ENCODE measurements at places on chromosomes 2 and 18.

DNA sequence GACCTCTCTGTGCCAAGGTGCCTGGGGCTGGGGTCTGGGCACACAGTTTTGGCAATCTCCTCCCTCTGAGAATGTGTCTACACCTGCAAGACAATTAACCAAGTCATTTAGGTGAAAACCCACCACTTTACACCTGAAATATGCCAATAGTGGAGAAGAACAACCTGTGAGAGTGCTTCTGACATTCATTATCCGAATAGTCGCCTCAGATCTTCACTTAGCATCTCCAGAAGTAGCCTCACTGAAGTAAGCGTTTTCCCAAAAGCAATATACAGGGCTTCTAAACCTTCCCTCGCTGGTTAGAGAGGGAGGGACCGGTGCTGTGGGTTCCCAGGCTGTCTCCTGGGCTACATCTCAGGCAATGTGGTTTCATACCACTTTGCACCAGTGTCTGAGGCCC, 173.5 kb downstream of the DDX1 start:
- no peak for DNase-seq

- no peak for DNase-seq
Measured at GRCh38 chr2:219496825-219497494, 1.7 kb upstream of the GMPPA start.

DNA sequence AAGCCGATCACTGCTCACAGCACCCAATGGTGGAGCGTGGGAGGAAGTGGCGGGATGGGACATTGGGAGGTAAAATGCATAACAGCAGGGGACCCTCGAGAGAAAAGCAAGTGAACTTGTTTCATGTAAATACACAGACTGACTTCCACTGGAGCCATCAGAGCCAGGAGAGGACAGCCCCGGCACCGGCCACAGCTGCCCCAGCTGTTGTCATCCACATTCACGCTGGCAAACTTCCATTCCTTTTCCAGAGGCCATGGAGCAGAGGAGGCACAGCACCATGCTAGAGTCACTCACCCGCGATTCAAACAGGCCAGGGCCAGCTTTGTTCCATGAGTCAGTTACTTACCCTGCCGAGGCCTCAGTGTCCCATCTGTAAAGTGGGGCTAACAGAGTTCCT, 610.9 kb upstream of the SALL3 start:
- DNase-seq, result no peak

DNA sequence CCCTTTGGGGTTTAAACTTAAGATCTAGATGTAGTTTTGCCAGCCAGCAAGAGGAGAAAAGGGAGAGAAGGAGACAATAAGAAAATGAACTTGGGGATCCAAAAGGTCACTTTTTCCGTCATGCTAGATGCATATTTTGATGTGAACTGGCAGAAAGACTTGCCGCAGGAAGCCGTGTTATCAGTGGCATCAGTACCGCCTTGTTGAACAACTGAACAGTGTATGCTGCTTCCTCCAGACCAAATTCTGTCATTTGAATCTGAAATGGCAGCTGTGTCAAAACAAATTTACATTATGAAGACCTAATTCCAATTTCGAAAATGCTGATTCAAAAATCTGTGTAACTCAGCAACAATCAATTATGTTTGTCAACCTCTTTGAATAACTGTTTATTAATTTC, 42.1 kb downstream of the TMEM200C start:
- no peak for DNase-seq

Measured in GM12864 (cell line).